ENCODE measurements at places on chromosomes 11 and 22.

DNA sequence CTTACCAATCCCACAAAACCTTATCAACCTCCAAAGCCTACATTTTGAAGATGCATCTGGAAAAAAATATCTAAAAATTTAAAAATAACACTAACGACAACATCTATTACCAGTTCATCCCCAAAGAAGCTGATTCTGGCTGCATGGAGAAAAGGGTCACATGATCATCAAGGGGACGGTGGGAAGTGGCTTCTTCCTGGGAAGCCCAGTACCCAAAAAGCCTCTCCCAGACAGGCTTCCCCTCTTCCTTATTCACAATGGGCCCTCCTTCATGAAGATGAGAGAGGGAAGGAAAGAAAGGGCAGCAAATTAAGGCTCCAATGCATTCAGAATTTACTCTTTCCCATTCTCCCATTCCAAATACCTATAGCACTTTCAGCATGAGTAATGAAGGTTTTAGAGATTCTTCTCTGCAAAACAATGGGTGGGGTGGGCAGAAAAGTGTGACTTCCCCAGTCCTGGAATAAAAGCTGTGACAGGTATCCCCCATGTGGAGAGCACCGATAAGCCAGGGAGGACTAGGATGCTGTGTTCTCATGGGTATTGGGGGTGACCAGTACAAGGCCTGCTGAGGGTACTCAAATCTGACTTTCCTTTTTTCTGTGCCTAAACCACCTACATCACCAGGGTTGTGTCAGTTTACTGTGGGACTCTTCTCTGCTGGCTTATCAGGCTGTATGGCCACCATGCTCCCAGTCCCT is 88.2 kb downstream of the SIK3 start:
- DNase-seq: no peak

DNA sequence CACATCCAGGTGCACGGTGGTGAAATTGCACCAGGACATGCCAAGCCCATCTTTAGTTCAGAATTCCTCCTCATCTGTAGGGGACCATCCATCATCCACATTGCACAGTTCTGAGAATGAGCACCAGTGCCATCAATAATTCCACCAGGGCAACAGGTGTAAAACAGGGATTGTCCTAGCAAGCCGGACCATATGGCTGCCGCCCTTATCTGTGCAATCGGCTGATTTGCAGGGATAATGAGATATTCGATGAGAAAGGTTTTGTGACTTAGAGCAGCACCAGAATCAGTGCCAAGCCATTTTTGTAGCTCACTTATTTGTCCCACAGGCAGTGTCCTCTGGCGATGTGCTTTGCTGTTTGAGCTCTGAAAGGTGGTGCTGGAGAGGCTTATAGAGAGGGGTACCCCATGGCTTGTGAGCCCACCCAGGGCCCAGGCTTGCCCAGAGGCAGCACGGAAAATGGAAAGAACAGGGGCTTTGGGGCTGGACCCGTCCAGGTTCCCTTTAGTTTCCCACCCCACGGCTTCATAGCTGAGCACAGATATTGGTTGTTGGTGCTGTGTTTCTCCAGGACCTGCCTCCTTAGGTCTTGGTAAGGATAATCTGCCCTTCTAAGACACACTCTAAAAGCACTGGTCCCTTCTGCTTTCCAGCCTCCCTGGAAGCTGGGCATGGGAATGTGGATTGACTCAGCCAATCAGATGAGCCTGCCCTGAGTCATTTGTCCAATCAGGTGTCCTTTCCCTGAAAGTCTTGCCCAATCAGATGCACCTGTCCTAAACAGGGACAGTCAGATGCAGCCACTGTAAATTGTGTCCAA is 84.0 kb upstream of the SHANK2 start:
- DNase-seq: no peak

DNA sequence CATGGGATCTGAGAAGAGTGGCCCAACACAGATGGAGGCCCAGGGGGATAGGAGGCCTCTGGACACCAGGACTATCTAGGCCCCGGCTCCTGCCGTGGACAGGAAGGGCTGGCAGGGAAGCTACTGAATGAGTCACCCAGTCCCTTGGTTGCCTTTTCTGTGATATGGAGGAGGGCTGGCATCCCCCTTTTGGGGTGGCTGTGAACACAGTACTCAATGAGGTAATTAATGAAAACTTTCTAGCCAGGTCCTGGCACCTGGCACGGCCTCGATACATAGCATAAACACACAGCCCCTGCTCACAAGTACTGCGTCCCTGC is 163.2 kb downstream of the CHST1 start:
- DNase-seq: no peak

DNA sequence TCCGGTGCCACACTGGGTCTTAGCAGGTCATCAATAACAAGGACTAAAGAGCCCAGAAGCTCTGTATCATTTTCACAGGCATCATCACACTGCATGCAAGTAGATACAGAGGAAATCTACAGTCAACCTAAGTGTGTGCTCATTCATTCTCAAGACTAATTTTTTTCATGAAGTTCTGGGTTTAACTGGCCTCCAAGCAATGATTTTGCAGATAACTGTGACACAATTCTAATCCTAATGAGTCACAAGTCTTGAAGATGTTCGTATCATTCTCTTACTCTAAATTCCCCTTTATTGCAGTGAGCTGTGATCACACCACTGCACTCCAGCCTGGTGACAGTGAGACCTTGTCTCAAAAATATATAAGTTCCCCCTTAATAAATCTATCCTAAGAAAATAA is 2.5 kb downstream of the OR52W1 start:
- DNase-seq: peak; percentile 22

- no peak for DNase-seq
Measured at GRCh38 chr22:27474112-27474571, 327.4 kb downstream of the MN1 start.
